Mesangial cell (primary cell): ENCODE measurements at places on chromosomes 4 and X. TPM values are rescaled to one million over a fixed set of nuclear protein-coding genes. Genes with fewer than 3 reads are reported as not detected.

JCHAIN gene
- not detected in 2 replicates for total RNA-seq

ARHGAP4 gene
- total RNA-seq, result 5.7 and 16.7 TPM in 2 replicates

TRO gene
- total RNA-seq, result 9.6 and 43.2 TPM in 2 replicates

TREX2 gene
- 0.13 and 0.98 TPM in 2 replicates for total RNA-seq
